Hepatic stellate cell (primary cell): ENCODE measurements at places on chromosomes 1 and 21.

DNA sequence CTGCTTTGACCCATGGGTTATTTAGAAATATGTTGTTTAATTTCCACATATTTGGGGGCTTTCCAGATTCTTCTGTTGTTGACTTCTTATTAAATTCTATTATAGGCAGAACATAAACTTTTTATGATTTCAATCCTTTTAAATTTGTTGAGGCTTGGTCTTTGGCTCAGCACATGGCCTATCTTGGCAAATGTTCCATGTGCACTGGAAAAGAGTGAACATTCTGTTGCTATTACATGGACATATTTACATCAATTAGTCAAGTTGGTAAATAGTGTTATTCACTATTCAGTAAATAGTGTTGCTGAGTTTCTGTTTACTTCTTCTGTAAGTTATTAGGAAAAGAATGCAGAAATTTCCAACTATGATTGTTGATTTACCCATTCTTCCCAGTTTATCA is 75.4 kb downstream of the ETS2 start:
- DNase-seq, result no peak

- DNase-seq, result no peak
Measured at GRCh38 chr1:29202053-29202452, 20.4 kb upstream of the SRSF4 start.

- no peak for DNase-seq
Measured at GRCh38 chr1:181485287-181486097, 2.2 kb downstream of the CACNA1E start.

DNA sequence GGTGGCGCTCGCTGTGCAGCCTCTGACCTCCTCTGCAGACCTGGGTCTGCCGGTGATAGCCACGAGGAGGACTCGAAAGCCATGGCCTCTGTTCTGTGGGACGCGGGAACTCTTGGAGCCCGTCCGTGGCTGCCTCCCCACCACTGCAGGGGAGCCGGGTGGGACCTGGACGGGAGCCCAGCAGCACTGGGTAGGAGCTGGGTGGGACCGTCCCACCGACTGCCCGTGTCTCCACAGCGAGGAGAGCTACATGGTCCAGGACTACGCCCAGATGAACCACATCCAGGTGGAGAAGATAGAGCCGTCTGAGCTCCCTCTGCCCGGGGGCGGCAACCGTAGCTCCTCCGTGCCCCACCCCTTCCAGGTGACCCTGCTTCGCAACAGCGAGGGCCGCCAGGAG is 23.7 kb downstream of the ARHGEF16 start:
- DNase-seq, result no peak

GRCh38 chr1:223304931-223305330 is 59.0 kb downstream of the SUSD4 start:
- no peak for DNase-seq
